ENCODE measurements at places on chromosomes 11 and 22.
A peak's percentile ranks its signal among the peaks of the same experiment; 100 is the strongest.

DNA sequence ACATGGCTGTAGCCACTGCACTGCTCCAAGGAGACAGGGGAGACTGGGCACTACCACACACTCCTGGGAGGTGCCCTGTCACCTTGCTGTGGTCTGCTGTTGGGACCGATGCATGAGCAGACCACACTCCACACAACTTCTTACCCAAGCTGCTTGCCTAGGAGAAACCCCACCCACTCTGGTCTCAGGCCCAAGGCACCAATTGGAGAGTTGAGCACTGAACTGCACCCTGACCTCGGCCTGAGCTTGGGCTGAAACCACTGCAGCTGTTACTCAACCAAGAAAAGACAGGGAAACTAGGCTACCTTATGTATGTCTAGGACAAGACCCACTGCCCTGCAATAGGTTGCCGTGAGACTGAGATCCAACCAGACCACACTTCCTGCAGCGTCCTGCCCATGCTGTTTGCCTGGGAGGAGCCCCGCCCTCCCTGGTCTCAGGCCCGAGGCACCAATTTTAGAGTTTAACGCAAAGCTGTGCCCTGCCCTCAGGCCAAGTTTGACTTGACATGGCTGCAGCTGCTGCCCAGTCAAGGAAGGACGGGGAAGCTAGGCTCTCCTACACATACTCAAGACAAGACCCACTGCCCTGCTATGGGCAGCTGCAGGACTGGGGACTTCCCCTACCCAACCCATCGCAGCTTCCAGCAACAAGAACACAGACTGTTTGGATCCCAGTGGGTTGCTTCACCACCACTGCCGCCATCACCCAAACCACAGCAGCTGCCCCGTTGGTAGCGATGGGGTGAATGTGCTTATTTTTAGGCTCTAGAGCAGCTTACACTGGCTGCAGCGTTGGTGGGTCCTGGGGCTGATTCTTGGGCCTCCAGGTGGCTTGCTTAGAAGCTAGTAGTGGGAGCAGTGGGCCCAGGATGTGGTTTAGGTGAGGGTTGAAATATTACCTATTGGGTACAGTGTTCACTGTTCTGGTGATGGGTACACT is 66.8 kb downstream of the BRD1 start:
- DNase-seq, result no peak

GRCh38 chr11:6402561-6402981 is 12.3 kb downstream of the SMPD1 start:
- DNase-seq, result peak; percentile 50

DNA sequence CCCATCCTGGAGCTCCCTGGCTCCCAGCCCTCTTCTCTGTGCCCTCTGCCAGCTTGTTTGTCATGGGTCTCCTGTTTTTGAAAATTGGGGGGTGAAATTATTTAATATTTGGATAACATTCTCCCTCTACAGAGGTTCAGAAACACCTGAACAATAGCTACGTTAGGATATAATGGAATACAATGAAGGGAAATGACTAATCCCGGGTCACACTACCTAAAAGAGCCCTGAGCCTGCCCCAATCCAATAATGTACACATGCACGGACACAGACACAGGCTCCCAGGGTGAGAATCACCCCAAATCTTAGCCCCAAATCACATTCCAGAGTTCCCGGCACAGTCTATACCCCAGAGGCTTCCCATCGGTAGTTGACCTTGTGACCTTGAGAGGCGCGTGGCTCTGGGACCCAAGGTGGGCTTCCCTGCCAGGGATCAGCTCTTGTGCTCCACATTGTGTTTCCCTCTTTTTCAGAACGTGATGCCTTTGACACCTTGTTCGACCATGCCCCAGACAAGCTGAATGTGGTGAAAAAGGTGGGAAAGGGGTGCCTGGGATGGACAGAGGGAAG is 135.5 kb downstream of the PARVA start:
- DNase-seq, result no peak

DNA sequence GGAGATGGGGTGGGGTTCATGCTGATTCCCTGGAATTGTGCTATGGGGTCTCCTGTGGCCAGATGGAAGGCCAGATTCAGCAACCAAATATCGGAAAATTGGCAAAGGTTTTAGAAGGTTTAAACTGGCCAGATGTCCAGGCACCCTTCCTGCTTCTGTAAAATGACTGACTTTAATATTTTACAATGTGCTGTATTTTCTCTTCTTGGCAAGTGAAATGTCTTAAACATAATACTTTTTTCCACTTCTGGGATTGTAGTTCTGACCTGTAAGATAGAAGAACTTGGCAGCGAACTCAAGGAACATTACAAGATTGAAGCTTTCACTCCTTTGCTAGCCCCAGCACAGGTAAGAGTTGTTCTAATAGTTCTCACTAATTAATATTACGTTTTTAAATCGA is 17.5 kb downstream of the POLA2 start:
- no peak for DNase-seq

DNA sequence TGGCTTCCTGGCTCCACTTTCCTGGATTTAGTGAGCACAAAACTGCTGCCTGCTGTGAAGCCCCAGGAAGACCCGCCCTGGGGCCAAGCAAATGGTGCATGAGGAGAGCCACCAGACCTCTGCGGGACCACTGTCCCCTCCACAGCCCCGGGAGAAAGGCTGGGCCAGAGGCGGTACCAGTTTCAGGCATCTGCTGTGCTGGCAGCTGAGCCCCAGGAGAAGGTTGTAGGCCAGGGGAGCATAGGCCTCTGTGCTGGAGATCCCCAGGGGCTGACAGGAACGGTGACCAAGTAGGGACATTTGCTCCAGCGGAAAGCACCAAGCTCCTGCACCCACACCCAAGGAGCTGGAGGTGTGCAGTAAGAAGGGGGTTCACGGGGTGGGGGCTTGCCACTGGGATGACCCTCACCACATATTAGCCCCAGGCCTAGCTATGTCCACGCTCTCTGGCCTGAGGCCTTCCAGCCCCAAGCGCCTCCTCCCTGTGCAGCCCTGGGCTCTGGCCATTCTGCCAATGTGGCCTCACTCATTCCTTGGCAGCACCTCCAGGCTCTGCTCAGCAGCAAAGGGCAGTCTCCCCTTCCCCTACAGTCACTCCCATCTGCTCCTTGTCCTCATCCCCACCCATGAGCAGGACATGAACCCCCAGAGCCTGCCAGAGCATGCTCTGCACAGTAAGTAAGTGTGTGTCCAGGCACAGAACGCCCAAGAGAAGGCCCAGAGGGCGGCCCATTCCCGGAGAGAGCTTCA is 24.0 kb upstream of the COMT start:
- no peak for DNase-seq

DNA sequence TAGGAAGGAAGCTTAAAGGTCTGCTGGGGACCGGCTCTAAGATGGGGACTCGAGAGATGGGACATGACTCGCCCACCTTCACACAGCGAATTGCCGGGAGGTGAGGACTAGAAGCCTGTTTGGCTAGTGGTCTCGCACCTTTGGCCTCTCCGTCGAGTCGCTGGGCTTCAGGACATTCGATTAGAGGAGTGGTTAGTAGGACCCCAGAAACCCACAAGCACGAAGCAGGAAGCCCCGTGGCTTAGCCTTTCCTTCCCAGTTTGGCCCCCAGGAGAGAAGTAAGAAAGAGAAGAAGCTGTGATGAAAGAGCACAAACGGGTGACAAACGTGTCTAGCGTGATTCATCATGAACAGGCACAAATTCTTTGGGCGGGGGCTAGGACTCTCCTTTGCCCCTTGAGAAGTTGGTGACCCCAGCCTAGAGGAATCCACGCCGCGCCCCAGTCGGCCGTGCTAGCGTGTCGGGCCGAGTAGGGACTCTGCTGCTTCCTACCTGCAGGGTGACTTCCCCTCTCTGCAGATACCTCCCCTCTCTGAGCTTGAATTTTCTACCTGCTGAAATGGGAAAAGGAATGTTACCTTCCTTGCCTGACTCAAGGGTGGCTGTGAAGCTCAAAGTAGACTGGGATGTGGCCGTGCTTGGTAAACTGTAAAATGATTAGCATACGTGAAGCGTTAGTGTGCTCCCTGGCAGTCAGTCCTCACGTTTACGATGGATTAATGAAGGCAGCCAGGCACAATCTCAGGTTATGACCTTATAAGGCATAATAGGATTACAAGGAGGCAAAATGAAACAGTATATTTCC is 1.1 kb upstream of the ADM start:
- peak; percentile 37 for DNase-seq

DNA sequence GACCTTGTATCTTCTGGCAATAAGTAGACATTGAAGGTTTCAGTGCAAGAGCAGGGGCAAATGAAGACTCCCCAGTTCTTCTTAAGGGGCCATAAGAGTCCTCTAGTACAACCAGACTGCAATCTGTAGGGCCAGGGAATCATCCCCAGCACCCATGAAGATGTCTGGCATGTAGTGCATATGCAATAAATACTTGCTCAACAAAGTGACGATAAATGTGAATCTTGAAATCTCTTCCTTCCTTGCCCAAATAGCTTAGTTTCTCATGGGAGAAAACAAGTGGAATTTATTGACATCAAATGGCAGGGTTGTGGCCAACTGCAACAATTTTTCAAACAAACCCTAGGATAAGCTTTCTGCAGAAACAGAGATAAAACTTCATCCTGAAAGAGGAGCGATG is 107.6 kb downstream of the ABTB2 start:
- DNase-seq, result no peak

DNA sequence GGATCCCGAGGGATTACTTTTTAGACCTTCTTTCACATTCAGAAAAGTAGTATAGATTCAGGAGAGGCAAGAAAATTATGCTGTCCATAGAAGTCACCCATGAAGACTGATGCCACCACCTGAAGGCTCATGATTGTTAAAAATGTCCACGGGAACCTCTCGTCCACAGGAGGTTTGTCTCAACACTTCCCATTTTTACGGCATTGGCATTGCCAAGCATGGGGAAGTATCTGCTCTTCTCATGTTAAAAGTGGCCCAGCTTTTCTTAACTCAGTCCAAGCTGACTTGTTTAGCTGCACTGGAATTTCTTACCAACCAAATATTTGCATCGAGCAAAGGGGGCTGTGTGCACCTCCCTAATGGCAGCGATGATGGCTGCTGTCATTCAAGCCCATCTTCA is 9.6 kb downstream of the CDPF1 start:
- no peak for DNase-seq

Data from activated naive CD4-positive, alpha-beta T cell treated with anti-CD3 and anti-CD28 coated beads, Interleukin-2, amount 50 U/mL, for 16 hours (primary cell).